ENCODE measurements at places on chromosomes 1 and 21.
A peak's percentile ranks its signal among the peaks of the same experiment; 100 is the strongest.

GRCh38 chr21:41674402-41674801 is 92.5 kb downstream of the RIPK4 start:
- no peak for DNase-seq

- no peak for DNase-seq
These were observed 52.5 kb downstream of the ERI3 start for GRCh38 chr1:44302541-44302940.

DNA sequence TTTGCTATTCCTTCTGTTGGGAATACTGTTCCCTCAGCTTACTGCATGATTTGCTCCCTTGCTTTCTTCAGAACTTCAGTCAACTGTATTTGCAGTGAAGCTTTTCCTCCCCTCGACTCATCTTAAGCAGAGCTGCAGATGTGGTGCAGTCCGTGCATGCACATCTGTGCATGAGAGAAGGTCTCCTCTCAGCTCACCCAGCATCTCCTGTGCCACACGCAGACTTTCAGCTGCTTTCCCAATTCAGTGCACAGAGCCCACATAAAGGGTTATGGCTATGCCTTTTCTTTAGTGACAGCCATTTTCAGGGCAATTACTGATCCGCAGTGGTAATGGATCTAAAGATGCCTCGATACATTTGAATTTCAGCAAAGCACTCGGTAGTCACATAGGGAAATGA is 13.5 kb upstream of the NTPCR start:
- DNase-seq = no peak

- DNase-seq = no peak
These were observed 269.3 kb upstream of the LYPLAL1 start for GRCh38 chr1:218904416-218904815.

DNA sequence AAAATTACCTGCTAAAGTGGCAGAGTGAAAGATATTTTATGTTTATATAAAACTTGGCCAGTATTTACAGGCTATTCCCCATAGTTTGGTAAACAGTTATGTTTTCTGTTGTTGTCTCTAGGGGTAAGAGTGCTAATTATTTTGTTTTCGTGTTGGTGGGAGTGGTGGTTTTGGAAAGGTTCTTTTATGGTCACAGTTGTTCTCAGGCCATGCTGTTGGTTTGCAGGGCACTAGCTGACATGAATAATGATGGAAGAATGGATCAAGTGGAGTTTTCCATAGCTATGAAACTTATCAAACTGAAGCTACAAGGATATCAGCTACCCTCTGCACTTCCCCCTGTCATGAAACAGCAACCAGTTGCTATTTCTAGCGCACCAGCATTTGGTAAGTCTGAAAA is 92.5 kb downstream of the ITSN1 start:
- no peak for DNase-seq

DNA sequence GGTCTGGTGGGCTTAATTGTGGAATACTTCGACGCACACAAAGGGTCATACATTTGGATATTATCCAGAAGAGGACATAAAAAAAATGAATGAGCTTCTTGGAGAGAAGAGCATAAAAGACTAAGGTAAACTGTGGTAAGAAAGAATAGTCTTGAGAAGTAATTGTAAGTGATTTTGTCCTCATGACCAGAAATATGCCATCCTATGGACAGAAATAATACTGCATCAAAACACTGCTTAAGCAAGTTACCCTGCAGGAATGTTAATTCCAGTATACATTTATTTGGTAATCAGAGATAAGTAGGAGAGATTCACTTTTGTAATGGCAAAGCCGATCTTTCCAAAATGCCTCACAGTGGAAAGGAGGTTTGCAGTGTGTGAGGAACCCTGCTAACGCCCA is 111.9 kb downstream of the NRIP1 start:
- DNase-seq = no peak

- DNase-seq = no peak
These were observed 12.8 kb upstream of the FUBP1 start for GRCh38 chr1:77991638-77992037.

DNA sequence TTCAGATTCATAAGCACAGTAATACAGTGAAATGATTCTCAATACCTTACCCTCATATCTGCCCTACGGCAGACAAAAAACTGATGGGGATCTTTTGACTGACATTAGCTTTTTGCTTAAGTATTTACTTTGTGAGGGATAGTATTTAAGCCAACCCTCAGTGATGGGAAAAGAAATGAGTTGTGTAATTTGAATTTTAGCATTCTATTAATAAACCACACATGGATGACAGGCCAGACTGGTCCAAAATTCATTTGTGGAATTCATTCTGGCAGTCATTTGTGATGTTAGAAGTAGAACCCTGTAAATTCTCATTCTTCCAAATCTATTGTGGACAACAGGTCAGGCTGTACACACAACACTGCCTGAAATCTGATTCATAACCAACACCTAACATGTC is 14.9 kb downstream of the TRIM33 start:
- DNase-seq = no peak

- no peak for DNase-seq
These were observed 45.5 kb upstream of the CCDC190 start for GRCh38 chr1:162906485-162906884.

GRCh38 chr21:46205766-46206162 is 21.5 kb upstream of the SPATC1L start:
- DNase-seq = no peak

DNA sequence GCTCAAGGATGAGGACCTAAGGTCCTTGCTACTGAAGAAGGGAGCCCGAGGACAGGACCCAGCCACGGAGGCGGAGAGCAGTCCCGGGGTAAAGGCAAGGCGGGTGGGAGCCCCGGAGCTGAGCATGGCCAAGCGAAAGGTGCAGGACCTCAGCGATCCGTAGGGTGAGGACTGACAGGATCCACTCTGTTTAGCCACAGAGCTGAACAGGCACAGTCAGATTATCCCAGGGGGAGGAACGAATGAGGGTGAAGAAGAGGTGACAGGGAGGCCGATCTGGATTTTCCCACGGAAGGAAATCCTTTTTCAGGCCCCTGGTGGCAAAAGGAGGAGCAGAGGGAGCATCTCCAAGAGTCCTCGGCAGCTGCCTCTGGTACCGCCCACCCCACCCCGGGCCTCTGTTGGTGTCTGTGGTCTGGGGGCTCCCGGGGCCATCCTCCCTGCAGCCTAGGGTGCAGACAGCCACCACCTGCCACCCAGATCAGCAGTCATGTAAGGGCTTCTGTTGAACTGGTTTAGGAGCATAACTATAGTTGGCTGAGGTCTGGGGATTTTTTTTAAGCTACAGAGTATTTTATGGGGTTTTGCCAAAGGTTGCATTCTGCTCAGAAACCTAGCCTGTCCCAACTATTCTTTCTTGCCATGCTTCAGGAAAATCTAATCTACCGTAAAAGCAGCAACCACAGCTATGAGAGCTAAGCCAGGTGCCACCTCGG is 32.3 kb upstream of the LBR start:
- no peak for DNase-seq

DNA sequence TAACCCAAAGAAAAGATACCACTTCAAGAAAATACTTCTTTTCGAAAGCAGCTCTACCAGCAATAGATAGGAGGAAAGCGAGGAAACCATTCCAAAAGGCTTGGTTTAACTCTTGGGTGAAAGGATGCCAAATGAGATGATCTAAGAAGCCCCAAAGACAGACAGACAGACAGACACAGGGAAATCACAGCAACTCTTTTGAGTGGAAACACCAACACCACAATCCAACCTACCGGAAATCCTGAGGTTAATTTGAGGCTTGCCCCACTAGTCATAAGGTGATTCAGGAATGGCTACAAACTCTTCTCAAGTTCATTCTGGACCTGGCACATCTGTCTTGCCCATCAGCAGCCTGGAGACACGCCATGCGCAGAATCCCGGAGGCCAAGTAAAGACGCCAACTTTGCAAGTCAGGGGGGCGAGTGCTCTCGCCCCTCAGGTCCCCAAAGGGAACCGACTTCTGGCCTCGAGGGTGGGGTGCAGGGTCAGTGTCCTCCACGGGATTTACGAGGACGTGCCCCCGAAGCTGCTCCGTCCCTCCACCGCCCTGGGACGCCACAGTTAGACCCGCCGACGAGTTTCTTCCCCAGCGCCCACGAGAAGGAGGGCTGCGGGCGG is 778 bp downstream of the EVI5 start:
- no peak for DNase-seq

DNA sequence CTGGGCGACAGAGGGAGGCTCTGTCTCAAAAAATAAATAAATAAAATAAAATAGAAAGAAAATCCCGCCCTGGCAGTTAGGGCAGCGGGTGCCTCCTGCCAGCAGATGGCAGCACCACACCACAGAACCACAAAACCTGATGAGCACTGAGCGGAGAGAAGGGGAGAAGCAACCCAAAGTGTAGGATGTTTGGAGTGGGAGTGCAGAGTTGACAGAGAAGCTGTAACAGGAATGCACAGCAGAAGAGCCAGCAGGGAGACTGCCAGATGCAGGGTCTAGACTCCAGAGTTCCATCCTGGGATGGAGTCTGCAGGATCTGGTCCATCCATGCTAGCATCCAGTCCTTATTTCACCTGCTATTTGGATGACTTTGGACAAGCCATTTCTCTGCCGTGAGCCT is 29.7 kb upstream of the KIRREL1 start:
- peak; percentile 2 for DNase-seq

- no peak for DNase-seq
These were observed 25.7 kb downstream of the CRYAA start for GRCh38 chr21:43194303-43195120.

GRCh38 chr1:72399807-72400206 is 117.5 kb upstream of the NEGR1 start:
- no peak for DNase-seq

- no peak for DNase-seq
These were observed 139.3 kb downstream of the LYPLAL1 start for GRCh38 chr1:219312967-219313366.

DNA sequence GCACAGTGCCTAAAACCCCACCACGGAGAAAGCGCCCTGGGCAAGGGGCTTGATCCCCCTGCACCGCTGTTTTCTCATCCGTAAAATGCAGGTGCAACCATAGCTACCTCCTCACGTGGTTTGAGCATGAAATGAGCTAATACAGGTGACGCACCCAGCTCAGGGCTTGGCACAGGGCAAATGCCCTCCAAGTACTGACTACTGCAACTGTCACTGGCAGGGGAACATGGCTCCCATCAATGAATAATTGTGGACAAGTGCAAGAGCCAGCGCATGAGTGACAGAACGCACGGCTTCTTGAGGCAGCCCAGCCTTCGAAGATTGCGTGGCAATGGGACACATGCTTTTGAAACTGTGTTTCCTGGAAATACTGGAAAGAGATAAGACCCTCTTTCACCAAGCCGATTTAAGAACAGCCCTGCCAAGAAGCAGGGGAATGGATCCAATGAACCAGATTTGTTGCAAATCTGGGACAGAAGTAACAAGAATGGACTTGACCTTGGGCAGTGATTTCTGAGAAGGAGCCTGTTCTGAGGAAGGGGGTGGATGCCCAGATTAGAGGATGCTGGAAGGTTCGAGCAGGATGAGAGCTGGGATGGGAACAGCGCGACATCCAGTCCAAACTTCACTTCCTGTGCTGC is 92.8 kb upstream of the IFFO2 start:
- no peak for DNase-seq

DNA sequence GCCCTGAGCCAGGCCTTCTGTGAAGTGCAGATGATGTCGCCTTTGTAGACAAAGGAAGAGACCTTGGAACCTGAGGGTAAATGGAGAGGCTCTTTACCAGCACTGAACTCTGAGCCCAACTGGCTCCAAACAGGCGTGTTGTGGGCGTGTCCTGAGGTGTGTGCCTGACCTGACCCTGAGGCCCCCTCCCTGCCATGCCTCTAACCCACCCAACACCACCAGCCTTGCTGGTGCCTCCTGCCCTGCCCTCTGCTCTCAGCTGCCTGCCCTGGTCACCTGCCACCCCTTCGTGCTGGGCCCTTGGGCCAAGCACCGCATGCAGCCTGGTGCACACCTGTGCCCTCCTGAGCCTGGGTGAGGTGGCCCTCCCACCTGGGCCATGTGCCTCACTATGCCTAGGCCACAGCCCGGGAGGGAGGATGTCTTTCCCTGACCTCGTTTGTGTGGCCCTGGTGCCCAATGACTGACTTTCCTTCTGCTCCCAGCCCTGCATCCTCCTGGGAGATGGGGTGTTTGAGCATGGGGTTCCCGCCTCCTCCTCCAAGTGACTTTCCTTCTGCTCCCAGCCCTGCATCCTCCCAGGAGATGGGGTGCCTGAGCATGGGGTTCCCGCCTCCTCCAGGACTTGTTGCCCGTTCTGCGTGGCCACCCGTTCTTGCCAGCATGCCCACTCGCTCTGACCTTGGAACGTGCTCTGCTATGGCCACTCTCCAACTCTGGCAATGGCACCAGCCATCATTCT is 157.0 kb downstream of the PCBP3 start:
- no peak for DNase-seq

DNA sequence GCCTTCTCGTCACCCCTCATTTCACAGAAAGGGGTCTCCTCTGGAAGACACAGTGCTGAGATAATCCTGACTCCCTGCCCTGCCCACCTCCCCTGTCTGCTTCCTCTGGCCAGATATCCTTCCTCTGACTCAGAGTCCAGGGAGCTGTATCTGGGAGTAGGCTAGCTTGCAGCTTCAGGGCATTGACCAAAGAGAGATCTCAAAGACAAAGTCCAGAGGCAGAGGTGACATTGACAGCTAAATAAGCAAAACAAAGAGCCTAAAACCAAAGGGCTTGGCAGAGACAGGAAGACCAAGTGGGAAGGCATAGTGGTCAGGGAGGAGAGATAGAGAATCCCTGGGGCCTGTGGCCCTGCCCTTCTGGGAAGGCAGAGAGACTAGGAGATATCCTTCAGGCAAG is 64.9 kb downstream of the TNR start:
- no peak for DNase-seq

- no peak for DNase-seq
These were observed 918.1 kb upstream of the TMPRSS15 start for GRCh38 chr21:19321688-19322087.

GRCh38 chr1:110617589-110617988 is 11.4 kb upstream of the KCNA2 start:
- no peak for DNase-seq

DNA sequence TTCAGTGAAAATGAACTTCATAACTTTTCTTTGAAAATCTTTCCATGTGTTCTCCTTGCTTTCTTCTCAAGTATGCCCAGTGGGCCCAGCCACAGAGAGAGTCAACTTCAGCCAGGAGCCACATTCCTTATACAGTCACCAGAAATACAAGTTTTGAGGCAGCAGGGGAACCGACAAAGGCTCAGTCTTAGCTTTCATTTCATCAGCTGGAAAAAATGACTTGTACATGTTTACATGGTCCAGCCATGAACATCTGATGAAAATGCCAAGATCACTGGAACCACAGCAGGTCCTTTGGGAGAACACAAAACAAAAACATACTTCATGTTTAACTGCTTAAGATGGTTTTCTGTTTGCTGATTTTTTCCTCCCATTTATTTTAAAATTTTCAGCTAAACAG is 72.5 kb downstream of the SYDE2 start:
- DNase-seq = no peak

- no peak for DNase-seq
These were observed 70.0 kb upstream of the KIAA1614 start for GRCh38 chr1:180842491-180843275.
